A549 treated with RU486 at 1 μM for 4 hours (cell line): ENCODE measurements at places on chromosomes 2 and 18. TPM values are rescaled to one million over a fixed set of nuclear protein-coding genes. Genes with fewer than 3 reads are reported as not detected.

Gene ALPI
- total RNA-seq, result not detected in 5 replicates

Gene TPO
- total RNA-seq, result 0.06 to 0.40 TPM (median 0.20 TPM) in 5 replicates

Gene FSHR
- 0.07 TPM in 1 of 5 replicates, not detected in the others for total RNA-seq

Gene VWC2L
- not detected in 5 replicates for total RNA-seq

Gene CXCR4
- 0.29 to 0.65 TPM (median 0.42 TPM) in 5 replicates for total RNA-seq

Gene MARCO
- 0.08 to 0.23 TPM in 2 of 5 replicates, not detected in the others for total RNA-seq

Gene GKN1
- 0.34 to 1.2 TPM (median 0.54 TPM) in 5 replicates for total RNA-seq
